ENCODE measurements at places on chromosomes 13 and 19.

DNA sequence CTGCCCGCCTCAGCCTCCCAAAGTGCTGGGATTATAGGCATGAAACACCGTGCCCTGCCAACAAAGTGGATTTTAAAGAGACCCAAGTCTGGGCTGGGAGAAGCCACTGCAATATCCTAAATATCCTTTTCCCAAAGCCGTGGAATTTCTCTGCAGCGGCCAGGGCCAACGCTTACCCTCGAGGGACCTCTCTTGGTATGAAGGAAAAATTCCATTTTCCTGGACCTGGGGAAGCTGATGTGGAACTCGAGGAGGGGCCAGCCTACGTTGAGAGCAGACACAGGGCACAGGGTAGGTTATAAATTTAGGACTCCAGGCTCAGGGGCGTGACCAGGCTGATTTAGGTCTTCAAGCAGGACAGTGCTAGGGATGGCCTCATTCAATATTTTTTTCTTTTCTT lies 17.7 kb upstream of the UPF1 start:
- DNase-seq: no peak

DNA sequence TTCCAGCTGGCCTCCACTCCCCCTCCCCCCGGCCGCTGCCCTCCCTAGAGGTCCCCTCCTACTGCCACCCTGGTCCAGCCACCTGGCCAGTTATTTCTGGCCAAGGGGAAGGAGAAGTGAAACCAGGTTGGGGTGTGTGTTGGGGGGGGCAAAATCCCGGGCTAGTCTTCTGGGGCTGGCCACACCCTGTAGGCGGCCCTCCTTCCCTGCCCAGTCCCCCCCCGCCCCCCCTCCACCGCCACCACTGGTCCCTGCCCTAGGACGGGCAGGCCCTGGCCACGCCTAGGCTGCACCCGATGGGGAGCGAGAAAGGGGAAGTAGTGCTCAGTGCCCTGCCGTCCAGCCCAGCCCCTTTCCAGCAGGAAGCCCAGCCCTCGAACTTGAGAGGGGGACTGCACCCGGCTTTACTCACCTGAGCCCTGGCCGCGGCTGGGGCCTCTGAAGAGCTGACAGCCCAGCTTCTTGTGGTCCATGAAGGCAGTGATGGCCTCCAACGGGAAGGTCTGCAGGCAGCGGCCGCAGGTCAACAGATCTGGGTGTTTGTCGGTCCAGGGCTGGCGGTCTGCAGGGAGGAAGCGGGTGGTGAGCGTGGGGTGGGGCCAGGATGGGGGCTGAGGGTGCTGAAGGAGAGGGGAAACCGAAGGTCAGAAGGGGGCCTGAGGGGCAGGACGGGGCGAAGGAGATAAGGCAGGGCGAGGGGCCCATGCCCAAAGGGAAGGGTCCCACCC lies 813 bp downstream of the ZNF296 start:
- DNase-seq: peak; percentile 79

- peak; percentile 55 for DNase-seq
Measured at GRCh38 chr19:38557205-38557799, 60.5 kb downstream of the MAP4K1 start.

GRCh38 chr19:42427313-42427712 lies at the start of gene LIPE:
LIPE (minus strand) TSS chr19:42427388; CDS start chr19:42427149, 239 bp downstream.
- DNase-seq: no peak

GRCh38 chr13:44564936-44565335 lies 11.2 kb downstream of the TSC22D1 start:
- no peak for DNase-seq
